ENCODE measurements at places on chromosomes 5 and 9.

- DNase-seq = no peak
Measured at GRCh38 chr5:5826911-5827310, 404.4 kb downstream of the ICE1 start.

- no peak for DNase-seq
Measured at GRCh38 chr9:110088099-110088498, 119.9 kb downstream of the C9orf152 start.

- DNase-seq = no peak
Measured at GRCh38 chr5:170426786-170427185, 37.6 kb upstream of the KCNMB1 start.

DNA sequence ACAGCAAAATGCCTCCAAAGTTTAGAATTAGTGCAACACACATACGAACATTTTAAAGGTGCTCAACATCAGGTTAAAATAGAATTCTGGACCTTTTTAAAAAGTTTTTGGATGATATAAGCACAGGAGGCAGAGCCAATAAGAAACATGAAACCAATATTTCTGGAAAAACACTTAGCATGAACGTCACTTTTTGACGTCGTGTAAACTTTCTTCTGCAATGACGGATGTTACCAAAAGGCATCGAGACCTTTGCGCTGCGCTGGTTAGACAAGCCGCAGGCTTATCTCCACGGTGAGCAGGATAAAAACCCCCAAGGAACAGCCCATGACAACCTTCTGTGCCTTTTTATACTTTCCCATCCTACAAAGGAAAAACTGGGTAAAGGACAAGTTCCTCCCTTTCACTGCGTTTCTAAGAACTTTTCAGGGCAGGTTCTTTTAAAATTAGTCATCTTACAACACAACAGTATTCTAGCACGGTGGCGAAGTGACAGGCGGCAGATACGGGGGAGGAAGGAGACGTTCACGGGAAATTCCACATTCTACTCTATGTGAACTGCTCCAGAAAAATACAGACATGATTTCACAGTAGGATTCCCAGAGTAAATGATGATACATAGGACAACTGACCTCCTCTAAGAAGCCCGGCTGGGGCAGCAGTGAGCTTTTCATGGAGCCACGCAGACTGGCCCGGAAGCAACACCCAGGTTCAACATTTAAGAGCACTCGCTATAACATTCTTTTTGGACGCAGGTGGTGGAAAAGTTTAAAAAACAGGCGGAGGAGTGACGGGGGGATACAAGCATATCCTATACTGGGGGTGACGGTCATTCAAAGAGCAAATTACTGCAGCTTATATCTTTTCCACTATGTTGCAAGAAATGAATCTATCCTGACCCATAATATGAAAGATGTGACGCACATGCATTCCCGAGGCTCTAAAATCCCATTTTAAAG lies 52.4 kb downstream of the USP20 start:
- no peak for DNase-seq

GRCh38 chr9:133982971-133983720 lies 9.0 kb downstream of the VAV2 start:
- no peak for DNase-seq

DNA sequence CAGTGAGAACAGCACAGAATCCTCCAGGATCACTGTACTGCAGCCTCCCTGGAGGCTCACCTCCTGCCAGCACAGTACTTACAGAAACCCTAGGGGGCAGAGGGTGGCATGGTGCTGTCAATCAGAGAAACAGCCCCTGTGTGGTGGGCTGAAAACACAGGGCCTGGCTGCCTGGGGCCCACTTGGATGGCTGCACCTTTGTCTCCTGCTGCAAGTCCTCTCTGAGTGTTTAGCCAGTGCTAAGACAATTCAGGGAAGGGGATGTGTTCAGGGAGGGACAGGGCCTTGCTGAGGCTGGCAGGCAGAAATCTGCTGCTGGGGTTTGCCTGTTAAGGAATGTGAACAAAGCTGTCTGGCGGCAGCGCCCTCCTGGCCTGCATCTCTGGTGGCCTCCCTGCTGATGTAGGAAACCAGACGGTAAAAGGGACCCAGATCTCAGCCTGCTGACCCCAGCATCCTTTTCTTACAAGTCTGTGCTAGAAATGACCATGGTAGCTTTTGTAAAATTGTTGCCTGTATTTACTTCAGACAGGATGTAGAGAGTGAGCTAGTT lies 39.5 kb downstream of the PRRC2B start:
- DNase-seq = no peak

GRCh38 chr5:53826504-53826903 lies 266.1 kb downstream of the NDUFS4 start:
- no peak for DNase-seq

DNA sequence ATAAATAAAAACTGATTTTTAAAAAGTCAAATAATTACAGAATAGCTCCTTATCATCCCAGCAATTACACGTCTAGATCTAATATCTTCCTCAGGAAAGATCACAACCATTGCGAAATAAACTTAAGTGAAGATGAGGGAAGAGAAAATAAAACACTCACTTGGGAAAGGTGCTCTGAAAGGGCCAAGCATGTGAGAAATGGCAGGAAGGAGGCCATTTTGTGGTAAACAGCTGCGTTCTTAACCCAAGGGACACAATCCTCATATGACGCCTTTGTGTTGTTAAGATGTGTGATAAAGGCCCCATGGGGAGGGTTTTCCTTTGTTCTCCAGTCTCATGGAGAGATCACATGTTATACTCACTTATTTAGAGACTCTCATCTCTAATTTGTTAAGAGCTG lies 32.5 kb downstream of the JAKMIP2 start:
- DNase-seq = peak; percentile 13

DNA sequence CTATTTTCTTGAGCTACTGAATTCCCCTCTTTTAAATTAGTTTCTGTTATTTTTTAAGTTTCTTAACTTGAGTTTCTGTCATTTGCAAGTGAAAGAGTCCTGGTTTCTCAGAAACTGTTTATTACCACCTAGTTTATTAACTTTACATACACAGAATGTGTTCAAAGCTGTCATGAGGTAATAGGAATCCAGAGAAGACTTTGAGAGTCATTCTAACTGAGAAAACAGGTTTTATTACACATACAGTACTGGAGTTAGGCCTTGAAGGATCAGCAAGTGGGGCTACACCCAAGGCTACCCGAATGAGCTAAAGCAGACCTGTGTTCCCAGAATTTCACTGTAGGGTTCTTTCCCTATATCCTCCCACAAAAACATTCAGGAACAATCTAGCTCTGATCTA lies 33.1 kb downstream of the FAM114A2 start:
- no peak for DNase-seq

DNA sequence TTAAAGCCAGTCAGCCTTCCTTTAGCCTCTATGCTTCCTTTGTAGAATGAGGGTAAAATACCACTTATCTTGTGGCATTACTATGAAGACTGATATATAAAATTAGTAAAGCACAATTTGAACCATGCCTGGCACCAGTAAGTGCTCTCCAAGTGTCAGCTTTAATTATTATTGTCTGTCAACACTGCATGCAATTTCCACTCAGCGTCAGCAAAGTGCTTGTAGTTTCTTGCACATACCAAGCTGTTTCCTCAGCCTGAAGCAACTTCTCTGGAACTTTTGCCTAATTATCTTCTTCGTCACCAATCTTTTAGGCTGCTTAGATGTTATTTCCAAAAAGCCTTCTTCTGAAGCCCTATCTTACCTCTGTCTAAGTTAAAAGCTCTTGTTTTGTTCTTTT lies 177.3 kb downstream of the CDC42SE2 start:
- no peak for DNase-seq

GRCh38 chr5:33539212-33539611 lies 98.4 kb downstream of the TARS1 start:
- DNase-seq = no peak

DNA sequence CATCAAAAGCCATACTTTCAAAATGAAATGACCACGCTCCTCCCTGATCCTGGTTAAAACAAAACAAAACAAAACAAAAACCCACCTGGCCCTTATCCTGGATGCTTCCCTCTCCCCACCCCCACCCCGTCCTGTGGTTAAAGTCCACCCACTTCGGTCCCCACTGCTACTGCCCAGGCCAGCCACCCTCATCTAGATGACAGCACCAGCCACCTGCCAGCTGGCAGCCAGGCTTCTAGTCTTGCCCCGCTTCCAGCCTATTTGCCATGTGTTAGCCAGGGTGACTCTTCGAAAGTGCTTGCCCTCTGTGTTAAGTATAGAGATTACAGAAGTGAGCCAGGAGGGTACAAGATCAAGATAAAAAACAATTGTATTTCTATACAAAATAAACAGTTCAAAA lies 27.5 kb upstream of the NCS1 start:
- DNase-seq = no peak

- no peak for DNase-seq
Measured at GRCh38 chr9:137181680-137182079, 6.7 kb downstream of the ANAPC2 start.

GRCh38 chr5:91528831-91529230 lies 145.7 kb upstream of the ARRDC3 start:
- DNase-seq = peak; percentile 9

DNA sequence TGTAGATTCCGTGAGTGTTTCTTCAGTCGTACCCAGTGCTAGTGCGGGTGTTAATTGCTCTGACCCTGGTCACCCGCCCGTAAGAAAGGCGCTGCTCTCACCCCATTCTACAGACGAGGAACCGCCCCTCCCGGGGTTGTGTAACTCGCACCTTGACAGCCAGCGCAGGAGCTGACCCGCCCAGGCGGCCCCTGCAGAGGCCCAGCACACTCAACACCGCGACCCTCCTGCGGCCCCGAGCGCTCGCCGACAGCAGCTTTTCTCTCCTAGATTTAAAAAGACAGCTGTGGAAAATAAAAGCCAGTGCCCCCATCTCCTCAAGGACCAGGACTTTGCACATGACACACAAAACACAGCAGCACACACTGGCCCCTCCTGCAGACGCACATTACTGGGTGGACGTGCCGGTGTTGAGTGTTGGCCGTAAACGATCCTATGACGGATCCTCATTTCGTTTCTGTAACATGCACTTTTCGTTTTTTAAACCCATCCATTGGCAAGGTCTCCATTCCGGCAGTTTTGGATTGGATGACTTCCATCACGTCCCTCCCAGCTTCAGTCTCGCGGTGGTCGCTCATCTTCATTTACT lies 22.9 kb downstream of the OR2V2 start:
- no peak for DNase-seq

GRCh38 chr9:78640728-78641127 lies 343.8 kb downstream of the PSAT1 start:
- DNase-seq = no peak

GRCh38 chr5:143582869-143583268 lies 179.4 kb upstream of the NR3C1 start:
- no peak for DNase-seq

- no peak for DNase-seq
Measured at GRCh38 chr5:158265346-158265745, 406.4 kb upstream of the CLINT1 start.

DNA sequence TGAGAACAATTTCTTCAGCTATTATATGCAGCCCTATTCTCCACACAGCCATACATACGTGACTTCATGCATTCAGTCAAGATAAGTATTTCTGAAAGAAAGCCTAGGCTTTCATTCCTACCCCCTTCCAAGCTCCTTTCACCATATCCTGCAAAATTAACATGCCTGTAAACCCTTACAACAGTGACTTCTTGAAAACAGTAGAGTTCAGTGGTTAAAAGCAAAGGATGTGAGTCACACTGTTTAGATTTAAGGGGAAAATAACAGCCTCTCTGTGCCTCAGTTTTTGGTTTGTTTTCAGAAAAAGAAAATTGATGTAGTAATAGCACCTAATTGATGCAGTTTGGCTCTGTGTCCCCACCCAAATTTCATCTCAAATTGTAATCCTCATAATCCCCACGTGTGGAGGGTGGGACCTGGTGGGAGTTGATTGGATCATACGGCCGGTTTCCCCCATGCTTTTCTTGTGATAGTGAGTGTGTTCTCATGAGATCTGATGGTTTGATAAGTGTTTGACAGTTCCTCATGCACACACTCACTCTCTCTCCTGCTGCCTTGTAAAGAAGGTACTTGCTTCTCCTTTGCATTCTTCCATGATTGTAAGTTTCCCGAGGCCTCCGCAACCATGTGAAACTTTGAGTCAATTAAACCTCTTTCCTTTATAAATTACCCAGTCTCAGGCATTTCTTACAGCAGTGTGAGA lies 264.8 kb downstream of the CETN3 start:
- no peak for DNase-seq

DNA sequence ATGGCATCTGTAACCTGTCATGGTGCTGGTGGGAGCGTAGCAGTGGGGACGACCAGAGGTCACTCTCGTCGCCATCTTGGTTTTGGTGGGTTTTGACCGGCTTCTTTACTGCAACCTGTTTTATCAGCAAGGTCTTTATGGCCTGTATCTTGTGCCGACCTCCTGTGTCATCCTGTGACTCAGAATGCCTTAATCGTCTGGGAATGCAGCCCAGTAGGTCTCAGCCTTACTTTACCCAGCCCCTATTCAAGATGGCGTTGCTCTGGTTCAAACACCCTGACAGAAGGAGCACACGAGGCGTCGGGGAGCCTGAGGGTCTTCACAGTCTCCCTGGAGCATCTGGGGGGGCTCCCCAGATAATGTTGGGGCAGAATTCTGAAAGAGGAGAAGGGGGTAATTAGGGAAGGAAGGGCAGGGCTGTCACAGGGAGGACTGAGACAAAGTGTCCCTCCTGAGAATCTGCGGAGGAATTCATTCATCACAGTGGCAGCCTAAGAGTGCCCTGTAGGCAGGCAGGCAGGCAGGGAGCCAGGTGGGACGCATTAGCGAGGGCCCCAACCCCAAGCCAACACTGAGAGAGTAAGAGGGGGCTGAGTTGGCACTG lies 21.3 kb upstream of the NCS1 start:
- DNase-seq = no peak

DNA sequence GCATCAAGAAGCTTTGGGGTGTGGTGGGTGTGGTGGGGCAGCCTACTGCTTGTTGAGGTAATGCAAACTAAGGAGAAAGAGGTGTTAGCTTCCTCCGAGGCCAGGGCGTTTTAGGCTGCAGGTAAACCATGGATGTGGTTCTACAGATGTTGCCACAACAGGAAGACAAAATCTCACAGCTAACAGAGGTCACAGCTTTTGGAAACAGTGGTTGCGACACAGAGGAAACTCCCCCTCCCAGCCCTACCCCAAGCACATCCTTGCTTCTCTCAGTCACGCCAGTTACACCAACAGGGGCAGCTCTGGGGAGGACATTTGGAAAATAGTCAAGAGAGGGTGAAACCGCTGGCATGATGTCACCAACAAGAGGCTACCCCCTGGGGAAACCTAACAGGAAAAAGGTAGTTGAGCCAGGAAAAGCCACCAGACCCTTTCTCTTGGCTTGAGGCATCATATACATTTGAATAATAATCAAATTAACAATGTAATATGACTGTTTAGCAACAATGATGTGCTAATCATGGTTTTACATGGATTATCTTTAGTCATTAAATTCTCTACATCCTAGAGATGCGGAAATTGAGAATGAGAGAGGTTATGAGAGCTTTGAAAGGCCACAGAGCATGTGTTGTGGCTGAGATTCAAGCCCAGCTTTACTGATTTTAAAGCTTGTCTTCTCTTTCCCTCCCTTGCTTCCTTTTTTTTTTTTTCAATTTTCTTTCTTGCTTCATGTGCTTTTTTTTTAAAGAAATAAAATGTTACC lies 82.2 kb upstream of the IL12B start:
- no peak for DNase-seq

GRCh38 chr5:157598350-157598936 lies 22.9 kb upstream of the ADAM19 start:
- no peak for DNase-seq
